ENCODE measurements at places on chromosomes 6 and 20.

DNA sequence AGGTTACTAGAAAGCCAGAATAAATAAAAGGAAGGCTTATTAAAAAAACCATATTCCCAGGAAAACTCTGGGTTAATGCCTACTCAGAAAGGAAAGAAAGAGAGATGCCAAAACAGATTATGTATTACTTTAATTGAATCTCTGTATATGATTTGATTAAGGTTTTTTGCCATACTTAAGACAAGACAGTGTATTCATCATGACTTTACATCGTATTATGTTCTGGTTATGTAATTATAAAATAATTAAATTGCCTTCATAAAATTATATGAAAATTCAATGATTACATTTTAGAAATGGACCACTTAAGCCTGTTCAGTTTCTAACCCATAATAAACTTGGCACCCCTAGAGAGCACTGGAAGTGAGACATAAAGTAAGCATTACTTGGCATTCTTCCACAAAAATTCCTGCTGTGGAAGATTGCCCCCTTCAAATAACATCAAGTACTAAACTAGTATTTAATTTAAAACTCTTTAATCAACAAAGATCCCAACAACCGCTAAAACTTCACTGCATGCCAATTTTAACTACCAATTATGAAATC is 20.8 kb upstream of the IBTK start:
- DNase-seq: no peak

DNA sequence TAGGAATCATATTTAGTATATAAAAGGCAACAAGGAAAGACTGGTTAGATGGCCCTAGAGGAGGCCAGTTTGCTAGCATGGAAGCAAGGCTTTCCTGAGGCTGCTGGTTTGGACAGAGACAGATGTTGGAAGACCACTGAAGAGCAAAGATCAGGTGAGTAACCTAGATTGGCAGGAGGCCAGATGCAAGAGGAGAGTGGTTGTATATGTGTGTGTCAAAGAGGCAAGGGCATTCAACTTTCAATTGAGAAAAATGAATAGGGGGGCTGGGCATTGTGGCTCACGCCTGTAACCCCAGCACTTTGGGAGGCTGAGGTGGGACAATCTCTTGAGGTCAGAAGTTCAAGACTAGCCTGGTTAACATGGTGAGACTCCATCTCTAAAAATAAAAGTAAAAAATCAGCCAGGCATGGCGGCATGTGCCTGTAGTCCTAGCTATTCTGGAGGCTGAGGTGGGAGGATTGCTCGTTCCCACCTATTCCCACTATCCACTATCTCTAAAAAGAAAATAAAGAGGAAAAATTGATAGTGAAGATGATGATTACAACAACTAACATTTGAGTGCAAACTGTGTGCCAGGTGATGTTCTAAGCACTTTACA is 79.8 kb downstream of the PRDM1 start:
- no peak for DNase-seq

- DNase-seq: no peak
Observed at GRCh38 chr6:15386756-15387112, 140.9 kb downstream of the JARID2 start.

- no peak for DNase-seq
Observed at GRCh38 chr6:64012351-64013001, 376.9 kb downstream of the PHF3 start.

DNA sequence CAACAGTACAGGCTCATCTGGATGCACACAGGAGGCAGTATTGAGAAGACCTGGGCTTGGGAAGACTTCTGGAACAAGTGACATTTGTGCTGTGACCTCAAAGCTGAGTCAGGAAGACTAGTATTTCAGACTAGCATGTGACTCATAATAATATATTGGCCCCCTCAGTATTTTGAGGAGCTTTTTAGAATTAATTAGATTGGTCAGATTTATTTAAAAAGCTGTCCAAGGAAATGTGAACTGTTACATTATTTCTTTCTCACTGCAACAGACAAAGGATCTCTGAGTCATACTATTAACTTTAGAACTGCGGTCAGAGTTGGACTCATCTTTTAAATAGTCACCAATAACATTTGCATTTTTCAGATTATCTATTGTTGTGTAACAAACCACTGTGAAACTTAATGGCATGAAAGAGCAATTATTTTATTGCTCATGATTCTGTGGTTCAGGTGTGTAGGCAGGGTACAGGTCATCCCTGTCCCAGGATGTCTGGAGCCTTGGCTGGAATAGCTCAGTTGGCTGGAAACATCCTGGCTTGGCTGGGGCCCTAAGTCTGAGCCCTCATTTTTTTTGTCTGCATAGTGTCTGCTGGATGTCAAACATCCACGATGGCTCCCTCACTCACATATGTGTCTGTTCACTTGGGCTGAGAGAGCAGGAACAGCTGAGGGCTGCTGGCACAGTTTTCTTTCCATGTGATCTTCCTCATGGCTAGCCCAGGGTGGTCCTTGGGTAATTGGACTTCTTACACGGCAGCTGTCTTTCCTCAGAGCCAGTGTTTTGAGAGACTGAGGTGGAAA is 46.9 kb downstream of the MAP3K4 start:
- DNase-seq: no peak

DNA sequence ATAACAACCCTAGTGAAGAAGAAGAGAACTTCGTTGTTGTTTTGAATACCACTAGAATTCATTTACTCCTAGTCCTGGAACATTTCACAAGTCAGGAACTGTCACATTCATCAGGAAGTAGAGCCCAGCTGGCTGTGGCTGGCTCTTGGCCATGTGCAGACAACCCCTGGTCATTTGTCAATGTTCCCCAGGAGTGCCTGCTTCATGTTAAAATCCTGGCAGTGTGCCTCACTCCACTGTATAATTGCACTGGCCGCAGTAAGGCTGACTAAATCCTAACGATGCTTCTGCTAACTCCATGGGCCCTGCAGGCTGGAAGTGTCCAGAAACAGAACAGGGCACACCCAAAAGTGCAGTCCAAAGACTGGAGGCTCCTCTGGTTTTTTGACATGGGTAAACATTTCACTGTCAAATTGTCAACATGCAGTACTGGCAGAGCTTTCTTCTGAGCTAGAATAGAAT is 41.5 kb upstream of the ADGRF1 start:
- DNase-seq: no peak

- DNase-seq: no peak
Observed at GRCh38 chr6:150667977-150668716, 68.5 kb downstream of the PLEKHG1 start.

DNA sequence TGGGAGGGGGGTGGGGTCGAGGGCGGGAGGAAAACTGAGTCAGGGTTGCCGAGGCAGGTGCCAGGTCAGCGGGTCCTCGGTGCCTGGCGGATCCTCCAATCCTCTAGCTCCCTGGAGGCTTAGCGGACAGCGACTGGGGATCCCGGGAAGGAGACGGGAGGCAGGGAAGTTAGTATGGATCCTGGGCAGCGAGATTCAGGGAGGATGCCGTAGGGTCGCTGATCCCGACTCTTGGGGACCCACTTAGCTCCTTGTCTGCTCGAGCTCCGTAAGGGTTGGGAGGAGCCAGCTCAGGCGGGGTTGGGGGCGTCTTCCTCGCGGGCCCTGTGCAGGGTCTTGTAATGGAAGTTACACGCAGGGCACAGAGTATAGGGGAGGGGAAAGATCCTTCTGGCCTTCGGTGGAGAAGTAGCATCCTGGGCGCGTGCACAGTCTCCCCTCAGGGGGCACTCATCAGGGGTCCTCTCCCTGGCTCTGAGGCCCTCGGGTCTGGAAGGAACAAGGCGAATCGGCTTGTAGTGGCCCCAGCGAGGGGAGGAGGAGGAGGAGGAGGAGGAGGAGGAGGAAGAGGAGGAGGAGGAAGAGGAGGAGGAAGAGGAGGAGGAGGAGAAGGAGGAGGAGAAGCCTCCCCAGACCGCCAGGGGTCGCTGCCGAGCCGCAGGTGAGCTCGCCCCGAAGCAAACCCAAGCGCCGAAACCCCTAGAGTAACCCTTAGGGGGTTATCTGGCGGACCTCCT is 6.4 kb upstream of the SLC12A5 start:
- no peak for DNase-seq

- no peak for DNase-seq
Observed at GRCh38 chr6:125639466-125640020, 109.9 kb upstream of the HEY2 start.

GRCh38 chr20:42604998-42605956 is 584.4 kb downstream of the PTPRT start:
- DNase-seq: no peak

- DNase-seq: no peak
Observed at GRCh38 chr6:21085211-21085610, 508.3 kb upstream of the SOX4 start.

DNA sequence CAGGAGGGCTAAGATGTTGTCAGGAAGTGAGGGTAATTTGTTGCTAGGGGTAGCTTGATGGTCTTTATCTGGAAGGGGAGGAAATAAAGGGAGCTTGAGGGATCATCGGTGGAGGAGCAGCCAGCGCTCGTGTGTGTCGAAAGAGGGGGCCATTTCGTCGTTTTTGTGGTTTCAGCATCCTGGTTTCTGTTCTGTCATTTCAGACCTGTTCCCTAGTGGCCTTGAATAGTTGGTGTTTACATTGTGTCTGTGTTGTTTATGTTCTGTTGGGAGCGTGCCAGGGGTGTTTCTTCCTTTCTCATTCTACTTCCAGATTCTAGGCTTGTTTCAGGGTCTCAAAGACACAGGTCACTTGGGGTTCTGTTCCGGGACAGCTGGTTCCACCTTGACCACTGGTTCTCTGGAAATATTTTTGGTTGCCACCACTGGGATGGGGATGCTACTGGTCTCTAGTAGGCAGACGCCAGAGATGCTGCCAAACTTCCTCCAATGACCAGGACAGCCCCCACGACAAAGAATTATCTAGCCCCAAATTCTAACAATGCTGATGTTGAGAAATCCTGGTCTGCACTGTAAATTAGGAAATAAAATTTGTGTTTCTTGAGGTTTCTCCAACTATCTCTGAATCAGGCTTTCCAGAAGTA is 113.9 kb upstream of the NAA20 start:
- DNase-seq: no peak

DNA sequence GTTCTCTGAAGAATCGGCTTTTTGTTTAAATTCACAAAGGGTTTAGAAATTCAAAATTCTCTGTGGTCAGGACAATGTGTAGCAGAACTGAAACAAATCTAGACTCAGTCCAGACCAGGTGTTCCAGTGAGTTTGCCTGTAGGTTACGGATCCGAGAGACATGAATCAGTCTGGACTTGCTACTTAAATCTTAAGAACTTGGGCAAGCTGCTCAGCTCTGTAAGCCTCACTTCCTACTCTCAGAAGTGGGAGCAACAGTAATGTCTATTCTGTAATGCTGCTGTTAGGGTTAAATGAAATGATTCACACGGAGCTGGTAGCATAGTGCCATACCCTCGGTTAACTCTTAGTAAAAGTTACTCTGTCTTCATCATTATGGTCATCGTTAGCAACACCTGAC is 37.7 kb downstream of the HECA start:
- DNase-seq: no peak

- DNase-seq: no peak
Observed at GRCh38 chr6:143408151-143408786, 42.2 kb downstream of the ADAT2 start.

DNA sequence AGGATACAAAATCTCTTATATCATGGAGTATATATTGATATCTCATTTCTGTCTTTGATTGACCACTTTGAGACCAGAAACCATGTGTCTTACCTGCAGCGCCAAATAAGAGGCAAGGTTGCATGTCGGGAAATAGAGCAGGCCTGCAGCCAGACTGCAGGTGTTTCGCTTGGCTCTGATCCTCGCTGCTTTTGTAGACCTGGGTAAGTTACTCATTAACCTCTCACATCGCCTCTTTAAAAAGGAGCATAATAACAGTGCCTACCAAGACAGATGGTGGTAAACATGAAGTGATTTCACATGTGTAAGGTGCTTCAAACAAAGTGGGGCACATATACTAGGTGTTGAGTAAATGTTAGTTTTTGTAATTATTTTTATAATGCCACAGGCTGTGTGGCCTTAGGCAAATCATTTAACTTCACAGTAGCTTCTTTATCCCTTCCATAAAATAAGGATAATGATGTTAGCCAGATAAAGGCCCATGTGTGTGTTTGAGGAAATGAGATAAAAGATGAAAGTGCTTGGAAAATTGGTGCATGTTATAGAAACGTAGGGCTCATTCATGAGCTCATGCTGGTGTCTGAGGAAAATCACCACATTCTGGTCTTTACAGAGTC is 248.8 kb upstream of the MAP3K7 start:
- no peak for DNase-seq

DNA sequence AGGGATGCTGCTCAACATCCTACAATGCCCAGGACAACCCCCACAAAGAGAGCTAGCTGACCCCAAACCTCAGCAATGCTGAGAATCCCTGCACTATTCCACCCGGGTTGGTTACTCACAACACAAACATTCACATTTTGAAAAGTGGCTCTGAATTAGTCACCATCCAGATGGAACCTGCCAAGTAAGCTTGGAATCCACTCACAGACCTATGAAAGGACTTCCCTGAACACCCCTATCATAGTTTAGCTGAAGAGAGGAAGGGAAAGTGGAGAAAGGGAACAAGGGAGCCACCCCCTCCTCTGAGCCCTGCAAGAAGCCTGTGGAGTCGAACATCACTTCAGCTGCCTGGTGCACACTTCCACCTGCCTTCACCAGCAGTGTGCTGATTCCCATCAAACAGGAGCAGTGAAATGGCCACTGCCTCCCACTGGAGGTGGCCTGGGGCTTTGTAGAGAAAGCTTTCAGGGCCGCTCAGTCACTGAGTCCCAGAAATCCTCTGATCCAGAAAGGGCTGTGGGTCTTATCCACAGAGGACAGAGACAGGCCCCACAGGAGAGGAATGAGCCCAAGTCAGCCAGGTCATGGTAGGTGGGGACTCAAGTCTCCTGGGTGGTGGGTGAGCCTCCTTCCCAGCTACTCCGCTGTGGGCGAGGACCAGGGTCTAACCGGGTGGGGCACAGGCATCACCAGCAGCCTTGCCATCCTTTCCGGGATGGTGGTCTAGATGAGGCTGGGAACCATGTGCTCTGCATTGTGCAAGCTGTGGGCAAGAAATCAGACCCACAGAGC is 203.7 kb downstream of the SYNDIG1 start:
- no peak for DNase-seq

GRCh38 chr20:12966468-12967085 is 42.2 kb upstream of the SPTLC3 start:
- no peak for DNase-seq

DNA sequence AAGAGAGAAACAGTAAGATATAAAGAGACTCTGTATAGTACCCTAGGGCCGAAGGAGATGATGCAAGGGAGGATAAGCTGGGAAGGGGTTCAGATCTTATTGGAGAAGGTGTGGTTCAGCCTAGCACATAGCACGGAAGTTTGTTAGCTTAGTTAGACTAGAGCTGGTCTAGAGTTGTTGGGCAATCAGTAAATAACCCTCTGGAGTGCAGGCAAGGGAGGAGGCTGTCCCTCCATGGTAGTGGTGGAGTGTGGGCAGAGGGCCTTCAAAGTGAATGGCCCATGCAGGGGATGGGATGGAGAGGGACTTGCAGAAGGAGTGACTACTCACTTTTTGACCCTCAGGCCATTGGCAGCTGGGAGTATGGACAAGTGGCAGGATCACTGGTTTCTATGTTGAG is 20.0 kb downstream of the TULP4 start:
- no peak for DNase-seq

- no peak for DNase-seq
Observed at GRCh38 chr6:39312912-39313525, 1.2 kb downstream of the KCNK17 start.

Data from thymus (tissue), 14 donors.